ENCODE measurements at places on chromosomes 13 and 19. TPM values are rescaled to one million over a fixed set of nuclear protein-coding genes. Genes with fewer than 3 reads are reported as not detected.

SIGLEC7 gene
- not detected for total RNA-seq

SERPINE3 gene
- total RNA-seq: not detected

PSPN gene
- total RNA-seq: 1.2 TPM

SLC7A9 gene
- not detected for total RNA-seq

VSIG10L gene
- total RNA-seq: 3.6 TPM

CEACAM16 gene
- total RNA-seq: not detected

RPL13A gene
- 4,329 TPM for total RNA-seq

MEDAG gene
- total RNA-seq: not detected

TMPRSS9 gene
- not detected for total RNA-seq

GFY gene
- not detected for total RNA-seq

MYO16 gene
- total RNA-seq: not detected

DIAPH3 gene
- total RNA-seq: 25.4 TPM
